Astrocyte of the spinal cord (primary cell): ENCODE measurements at places on chromosomes 12 and 14.

DNA sequence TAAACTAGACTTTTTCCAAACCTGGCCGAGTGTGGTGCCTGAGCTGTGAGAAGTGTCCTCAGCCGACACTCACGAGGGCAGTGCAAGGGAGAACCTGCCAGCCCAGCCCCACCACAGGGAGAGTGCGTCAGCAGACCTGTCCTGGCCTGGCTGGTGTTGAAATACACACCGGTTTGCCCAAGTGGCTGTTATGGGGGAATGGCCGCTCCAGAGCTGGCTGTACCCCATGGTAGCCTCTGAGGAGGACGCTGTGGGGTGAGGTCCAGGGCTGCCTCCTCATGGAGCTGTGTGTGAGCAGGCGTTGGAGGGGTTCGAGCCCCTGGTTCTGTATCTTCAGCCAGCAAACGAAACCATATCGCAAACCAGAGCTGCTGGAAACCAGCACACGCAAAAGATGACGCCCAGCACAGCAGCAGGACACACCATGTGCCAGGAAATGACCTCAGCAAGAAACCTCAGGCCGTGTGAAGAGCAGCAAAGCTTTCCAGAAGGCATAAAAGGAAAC is 9.4 kb downstream of the ANKRD9 start:
- peak; percentile 86 for DNase-seq

DNA sequence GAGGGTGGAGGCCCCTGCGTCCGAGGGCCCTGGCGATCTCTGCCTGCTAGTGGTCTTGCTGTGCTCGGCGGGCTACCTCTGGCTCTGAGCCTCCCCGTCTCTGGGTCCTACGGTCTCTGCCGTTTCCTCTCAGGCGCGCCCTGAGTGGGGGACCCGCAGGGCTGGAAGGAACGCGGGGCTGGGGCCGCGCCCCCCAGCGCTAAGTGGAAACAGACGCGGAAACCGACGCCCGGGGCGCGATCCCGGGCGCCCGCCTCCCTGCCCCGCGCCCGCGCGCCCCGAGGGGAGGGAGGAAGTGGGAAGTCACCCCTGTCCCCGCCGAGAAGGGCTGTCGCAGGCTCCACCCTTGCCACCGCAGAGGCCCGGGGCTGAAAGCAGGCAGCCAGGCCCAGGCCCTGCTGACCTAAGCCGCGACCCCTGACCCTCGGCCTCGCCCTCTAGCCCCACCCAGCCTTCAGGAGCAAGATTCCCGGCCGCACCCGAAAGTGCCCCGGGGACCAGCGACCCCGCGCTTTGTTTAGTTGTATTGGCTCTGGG is 831 bp downstream of the CRIP1 start:
- no peak for DNase-seq

GRCh38 chr12:43444940-43445564 is 107.0 kb downstream of the ADAMTS20 start:
- peak; percentile 62 for DNase-seq

DNA sequence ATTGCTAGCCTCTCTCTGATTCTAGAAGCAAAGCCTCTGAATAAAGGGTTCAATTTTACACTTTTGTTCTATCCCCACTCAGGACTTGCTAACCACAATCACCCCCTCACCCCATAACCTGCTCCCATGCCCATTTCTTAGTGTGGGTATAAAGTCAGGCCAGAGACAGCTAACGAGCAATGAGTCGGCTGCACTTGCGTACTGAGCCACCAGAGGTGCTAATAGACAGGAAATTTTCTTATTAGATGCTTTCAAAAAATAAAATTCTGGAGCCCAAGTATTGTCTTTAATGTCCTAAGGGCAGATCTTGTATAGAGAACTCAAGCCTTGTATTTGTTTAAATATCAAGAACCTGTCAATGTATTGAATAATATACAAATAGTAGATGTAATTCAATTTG is 256.9 kb downstream of the SYT1 start:
- no peak for DNase-seq

DNA sequence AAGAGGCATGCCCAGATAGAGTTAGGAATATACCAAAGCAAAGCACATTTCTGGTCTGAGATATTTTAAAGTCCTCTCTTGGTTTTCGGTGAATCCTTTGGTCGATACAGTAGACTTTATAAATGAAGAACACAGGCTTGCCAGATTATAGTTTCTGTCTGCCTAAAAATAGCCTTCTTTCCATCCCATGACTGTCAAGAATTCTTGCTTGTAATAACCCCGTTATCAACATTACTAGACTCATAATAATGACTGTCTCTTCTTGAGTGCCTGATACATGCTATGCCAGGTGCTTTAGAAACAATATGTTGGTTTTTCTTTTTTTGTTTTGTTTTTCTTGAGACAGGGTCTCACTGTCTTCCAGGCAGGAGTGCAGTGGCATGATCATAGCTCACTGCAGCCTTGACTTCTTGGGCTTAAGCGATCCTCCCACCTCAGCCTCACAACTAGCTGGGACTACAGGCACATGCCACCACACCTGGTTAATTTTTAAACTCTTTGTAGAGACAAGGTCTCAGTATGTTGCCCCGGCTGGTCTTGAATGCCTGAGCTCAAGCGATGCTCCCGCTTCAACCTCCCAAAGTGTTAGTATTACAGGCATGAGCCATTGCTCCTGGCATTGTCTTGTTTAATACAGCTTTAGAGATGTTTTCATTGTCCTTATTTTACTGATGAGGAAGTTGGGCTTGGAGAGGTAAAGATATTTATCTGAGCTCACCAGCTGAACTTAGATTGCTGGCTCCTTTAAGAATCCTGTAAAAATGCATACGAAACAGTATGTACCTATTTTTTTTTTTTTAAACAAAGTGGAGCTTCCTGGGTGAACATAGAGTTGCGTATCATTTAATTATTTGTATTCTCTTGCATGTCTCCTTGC is 30.4 kb downstream of the CHST11 start:
- DNase-seq, result no peak

GRCh38 chr12:112188130-112188830 is 62.9 kb downstream of the TRAFD1 start:
- no peak for DNase-seq

- peak; percentile 77 for DNase-seq
Observed at GRCh38 chr12:116910645-116911451, at the start of gene FBXW8. Gene FBXW8 (plus strand): TSS chr12:116910950. CDS start chr12:116911038, 88 bp downstream.

DNA sequence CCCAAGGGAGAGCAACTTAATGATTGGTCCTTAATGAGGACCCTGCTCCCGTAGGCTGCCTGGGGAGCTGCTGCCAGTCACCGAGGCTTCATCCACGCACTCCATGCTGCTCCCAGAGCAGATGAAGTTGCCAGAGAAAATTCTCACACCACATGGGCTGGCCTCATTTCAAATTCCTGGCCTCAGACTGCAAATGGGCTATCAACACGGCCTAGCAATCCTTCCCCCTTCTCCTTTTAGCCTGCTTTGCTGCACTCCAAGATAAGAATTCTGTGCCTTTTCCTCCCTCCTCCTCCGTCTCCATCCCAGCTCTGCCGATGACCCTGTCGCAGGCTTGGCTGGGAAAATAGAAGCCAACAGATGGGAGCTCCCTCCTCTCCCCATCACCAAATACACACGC is 10.8 kb upstream of the DGLUCY start:
- DNase-seq, result no peak

GRCh38 chr12:14678547-14679150 is 17.8 kb downstream of the GUCY2C start:
- DNase-seq, result no peak

GRCh38 chr14:90677484-90678050 is 138.7 kb downstream of the TTC7B start:
- peak; percentile 76 for DNase-seq

- DNase-seq, result no peak
Observed at GRCh38 chr12:127556231-127556886, 710.6 kb upstream of the TMEM132C start.

GRCh38 chr14:68806526-68807147 is 13.8 kb upstream of the ZFP36L1 start:
- DNase-seq, result no peak

DNA sequence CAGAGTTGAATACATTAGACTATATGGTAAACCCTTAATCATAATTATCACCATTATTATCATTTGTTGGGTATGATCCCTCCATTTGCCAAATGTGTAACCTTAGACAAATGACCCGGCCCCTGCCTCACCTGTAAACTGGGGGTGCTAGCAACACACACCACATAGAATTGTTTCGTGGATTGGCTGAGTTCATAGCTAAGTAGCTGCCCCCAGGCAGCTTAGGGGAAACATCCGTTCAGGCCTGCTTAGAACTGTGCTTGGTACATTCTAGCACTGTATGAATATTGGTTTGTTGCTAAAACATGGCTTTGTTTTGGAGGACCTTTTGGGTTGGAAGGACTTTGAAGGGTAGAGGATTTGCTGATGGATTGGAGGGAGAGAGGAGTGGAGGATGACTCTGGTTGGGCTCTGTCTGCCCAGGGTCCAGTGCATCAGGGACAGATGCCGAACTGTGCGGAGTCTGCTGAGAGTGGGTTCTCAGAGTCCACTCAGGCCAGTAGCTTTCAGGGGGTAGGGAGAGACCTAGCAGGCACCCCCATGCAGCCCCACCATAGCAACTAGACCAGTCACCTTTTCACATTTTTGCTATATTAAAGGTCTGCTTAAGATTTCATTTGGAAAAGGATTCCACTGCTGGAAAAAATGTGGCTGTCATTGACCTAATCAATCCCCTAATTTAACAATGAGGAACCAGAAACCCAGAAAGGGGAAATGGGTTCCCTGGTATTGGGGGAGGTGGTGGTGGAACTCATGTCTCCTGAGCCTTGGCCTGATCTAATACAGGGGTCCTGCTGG is 2.2 kb downstream of the RIN3 start:
- no peak for DNase-seq

- DNase-seq, result no peak
Observed at GRCh38 chr12:92301356-92301755, 155.7 kb upstream of the BTG1 start.

- DNase-seq, result no peak
Observed at GRCh38 chr12:118327391-118327790, 45.3 kb downstream of the TAOK3 start.

DNA sequence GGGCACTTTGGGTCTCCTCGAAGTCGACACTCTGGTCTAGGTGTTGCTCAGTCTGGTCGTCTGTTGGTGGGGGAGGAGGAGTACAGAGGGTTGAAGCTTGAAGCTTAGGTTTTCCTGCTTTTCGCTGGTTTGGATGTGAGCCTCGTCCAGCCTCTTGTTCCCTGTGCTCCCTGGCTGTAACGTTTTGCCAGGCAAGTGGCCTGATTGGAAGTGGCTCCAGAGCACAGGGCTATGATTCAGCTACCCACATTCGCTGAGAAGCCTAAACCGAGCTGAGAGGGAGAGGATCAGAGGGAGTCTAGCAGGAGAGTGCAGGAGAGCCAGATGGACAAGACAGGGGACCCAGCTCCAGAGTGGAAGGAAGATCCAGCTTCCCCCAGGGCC is 6.1 kb downstream of the HOXC10 start:
- DNase-seq, result no peak
